ENCODE measurements at places on chromosomes 16 and 17.

DNA sequence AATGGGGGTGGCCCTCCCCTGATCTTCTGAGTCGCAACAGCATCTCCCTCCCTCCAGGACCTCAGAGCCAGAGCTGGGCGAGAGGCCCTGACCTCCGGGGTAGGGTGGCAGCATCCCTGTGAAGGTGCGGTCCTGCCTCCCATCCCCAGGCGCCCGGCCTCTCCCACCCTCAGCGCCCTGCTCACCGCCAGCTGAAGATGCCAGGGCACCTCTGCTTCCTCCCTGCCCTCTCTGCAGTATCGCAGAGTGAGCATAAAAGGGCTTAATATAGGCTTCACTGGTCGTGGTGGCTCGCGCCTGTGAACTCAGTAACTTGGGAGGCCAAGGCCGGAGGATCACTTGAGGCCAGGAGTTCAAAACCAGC, 10.7 kb upstream of the MPP2 start:
- no peak for DNase-seq

GRCh38 chr16:86898386-86898785, 320.0 kb downstream of the FOXL1 start:
- DNase-seq, result no peak

- peak; percentile 90 for DNase-seq
Measured at GRCh38 chr16:86665319-86665675, 86.9 kb downstream of the FOXL1 start.

DNA sequence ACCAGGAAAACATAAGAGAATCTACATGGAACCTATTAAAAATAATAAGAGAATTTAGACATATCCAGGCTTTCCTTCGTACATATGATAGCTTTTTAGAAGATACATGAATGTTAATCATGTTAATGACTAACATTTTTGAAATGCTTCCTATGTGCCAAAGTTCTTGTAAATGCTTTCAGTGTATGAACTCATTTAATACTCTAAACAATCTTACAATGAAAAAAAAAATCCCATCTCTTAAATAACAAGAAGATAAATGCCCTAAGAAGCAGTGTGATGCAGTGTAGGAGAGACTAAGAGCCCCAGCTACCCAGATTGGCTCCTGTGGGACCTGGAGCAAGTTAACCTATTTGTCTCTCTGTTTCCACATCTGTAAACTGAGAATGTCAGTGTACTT, 220.4 kb upstream of the MYOCD start:
- no peak for DNase-seq

- no peak for DNase-seq
Measured at GRCh38 chr17:45332989-45333701, 16.3 kb upstream of the MAP3K14 start.

DNA sequence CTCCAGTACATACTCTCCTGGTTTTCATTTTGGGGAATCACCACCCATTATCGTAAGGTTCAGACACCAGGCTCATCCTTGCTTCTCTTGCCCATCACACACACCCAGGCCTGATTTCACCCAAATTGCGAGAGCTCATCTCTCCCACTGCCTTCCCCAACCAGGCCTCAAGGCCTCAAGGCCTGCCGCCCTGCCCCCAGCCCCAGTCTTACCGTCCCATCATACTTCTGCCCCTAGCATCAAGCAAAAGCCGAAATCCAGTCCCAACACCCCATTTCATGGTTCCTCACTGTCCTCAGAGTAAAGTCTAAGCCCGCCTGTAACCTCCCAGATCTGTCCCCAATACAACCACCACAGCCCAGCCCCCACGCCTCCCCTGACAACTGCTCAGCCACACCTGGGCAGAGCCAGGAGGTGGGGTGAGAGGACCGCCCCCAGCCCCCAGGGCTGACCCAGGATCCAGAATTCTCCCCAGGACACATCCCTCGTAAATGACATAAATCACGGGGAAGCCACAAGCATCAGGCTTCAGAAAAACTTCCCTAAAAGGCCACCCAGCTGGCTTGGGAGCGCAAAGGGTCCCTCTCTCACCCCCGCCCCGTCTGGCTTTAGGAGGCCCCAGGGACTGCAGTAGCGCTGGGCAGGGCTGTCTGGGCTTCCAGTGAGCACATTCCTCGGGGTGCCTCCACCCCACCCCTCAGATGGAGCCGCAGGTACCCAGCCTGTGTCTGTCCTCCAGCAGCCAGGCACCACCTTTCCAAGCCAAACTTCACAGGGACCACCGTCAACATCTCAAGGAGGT, 9.6 kb upstream of the P2RX1 start:
- no peak for DNase-seq

DNA sequence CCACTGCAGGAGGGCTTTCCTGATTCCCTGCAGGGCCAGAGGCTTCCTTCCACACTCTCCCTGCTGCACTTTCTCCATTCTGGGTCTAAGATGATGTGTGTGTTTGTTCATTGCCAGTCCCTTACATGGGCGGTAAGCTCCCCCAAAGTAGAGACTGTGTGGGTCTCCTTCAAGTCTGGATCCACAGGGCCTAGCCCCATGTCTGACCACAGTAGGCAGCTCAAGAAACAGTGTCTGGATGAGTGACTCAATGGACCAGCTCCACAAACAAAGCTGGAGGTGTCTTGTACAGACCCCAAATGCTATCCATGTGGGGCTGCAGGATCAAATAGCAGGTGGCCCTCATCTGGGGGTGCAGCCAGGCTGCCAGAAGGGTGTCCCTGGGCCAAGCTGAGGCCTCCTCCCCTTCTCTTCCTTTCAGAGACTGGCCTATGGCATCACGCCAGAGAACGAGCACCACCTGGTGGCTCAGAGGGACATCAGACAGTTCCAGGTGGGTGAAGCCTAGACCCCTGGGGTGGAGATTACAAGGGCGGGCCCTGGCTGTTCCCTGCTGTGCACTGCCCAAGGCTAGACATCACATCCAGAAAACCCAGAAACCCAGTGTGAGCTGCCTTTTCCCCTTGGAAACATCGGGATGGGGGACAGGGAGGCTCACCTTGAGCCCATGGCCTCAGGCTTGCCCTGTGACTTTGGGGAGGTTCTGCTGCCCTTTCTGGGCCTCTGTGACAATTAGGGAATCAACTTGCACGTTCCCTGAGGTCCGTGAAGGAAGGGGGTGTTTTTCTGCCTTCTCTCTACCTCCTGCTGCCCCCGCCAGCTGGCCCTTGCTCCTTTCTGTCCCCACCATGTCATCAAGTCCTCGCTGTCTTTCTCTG, 45.9 kb downstream of the SLC6A2 start:
- peak; percentile 27 for DNase-seq

- DNase-seq, result no peak
Measured at GRCh38 chr17:1107777-1108477, 71.9 kb downstream of the ABR start.

- peak; percentile 86 for DNase-seq
Measured at GRCh38 chr16:71927383-71927782, 32.1 kb downstream of the IST1 start.

- no peak for DNase-seq
Measured at GRCh38 chr16:2775131-2775716, 1.9 kb downstream of the ELOB start.

- DNase-seq, result no peak
Measured at GRCh38 chr17:66580956-66581391, 253.9 kb upstream of the CACNG5 start.

DNA sequence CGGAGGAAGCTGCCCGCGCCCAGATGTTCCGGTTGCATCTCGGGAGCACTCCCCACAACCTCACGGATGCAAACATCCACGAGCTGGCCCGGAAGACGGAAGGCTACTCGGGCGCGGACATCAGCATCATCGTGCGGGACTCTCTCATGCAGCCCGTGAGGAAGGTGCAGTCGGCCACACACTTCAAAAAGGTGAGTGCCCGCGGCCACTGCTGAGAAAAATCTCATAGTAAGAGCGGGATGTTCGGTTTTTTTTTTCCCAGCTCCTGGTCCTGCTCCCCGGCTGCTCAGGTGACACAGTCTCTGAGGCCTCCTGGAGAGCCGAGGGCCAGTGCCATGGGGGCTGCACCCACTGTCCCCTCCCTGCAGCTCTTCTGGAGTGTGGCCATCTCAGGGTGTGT, 9.3 kb downstream of the PDF start:
- no peak for DNase-seq

- DNase-seq, result no peak
Measured at GRCh38 chr17:51097708-51098446, 22.8 kb downstream of the SPAG9 start.

- DNase-seq, result peak; percentile 86
Measured at GRCh38 chr16:31008149-31008548, 2.3 kb downstream of the STX1B start.

All from astrocyte of the spinal cord (primary cell).